SHP77 (cell line): ENCODE measurements at places on chromosomes 5 and 9.

DNA sequence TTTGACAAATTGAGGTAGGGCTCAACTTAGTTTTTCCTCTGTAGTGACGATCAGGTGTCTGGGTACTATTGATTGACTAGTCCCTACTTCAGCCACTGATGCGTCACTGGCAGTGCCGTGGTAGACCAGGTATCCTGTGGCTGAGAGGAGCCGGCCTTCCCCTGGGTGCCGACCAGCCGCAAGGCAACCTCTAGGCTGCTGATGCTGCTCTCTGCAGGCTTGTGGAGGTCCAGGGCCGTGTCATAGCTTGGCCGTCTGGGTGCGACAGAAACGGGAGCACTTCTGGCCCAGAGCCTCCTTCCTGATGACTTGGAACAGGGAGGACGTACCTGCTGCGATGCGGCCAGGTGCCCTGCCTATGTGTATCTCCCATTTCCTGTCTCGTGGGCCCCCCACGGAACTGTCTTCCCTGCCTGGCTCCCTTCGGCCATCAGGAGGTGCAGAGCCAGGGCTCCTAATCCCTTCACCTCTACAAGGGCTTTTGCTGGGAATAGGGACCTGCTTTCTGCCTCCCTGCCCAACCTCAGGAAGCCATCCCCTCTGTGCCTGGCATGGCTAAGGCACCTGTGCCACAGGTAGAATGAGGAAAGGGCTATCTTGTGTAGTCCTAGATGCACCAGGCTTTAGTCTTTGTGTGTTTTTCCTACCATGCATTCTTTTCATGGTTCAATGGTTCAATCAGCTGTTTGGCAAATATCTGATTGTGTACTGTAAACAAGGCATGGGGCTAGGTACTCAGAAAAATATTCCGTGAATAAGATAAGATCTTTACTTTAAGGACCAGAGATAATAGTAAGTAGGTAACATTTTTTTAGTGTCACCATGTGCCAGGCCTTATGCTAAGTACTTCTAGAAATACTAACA is 44.6 kb downstream of the MVB12B start:
- no peak for DNase-seq

GRCh38 chr9:84153885-84154284 is 173.3 kb downstream of the RMI1 start:
- no peak for DNase-seq

GRCh38 chr5:132069561-132069960 is 4.0 kb upstream of the CSF2 start:
- DNase-seq, result no peak

- no peak for DNase-seq
Observed at GRCh38 chr5:84197538-84197937, 187.1 kb downstream of the EDIL3 start.

- DNase-seq, result no peak
Observed at GRCh38 chr9:130054325-130054786, 650 bp downstream of the GPR107 start.

DNA sequence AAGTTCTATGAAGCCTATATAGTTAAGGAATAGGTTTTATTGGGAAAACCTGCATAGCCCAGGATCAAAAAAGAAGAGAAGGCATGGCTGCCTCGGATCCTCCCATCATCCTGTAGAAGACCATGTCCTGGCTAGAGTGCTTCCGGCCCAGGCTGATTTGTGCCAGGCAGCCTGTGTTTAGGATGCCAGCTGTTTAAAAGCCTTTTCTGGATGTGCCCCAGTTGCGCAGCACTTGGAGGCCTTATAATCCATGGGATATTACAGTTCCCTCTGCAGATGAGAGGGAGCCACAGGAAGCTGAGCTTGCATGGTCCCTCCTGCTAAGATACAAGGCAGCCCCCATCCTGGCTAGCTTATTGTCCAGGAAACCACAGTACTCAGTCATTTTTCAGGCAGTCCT is 97.9 kb downstream of the CHSY3 start:
- no peak for DNase-seq

DNA sequence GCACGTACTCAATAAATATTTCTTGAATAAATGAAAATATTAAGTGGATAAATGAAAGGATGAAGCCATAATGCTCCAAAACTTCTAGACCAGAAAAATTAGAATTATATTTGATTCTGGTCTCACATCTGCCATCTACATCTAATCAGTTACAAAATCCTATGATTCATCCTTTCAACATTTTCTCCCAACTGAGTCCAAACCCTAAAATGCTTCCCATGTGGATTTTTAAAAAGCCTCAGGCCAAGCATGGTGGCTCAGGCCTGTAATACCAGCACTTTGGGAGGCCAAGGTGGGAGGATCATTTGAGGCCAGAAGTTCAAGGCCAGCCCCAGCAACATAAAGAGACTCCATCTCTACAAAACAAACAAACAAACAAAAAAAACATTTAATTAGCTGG is 31.6 kb upstream of the FST start:
- DNase-seq, result no peak

- no peak for DNase-seq
Observed at GRCh38 chr5:133381571-133382365, 230.6 kb downstream of the FSTL4 start.

GRCh38 chr5:11075035-11075805 is 314.2 kb upstream of the DAP start:
- DNase-seq, result no peak

GRCh38 chr5:59656351-59657254 is 236.9 kb downstream of the PDE4D start:
- no peak for DNase-seq

- no peak for DNase-seq
Observed at GRCh38 chr5:56647099-56647850, 168.1 kb upstream of the MAP3K1 start.

GRCh38 chr9:126604059-126605055 is 9.4 kb upstream of the LMX1B start:
- DNase-seq, result no peak

GRCh38 chr5:170360709-170361108 is 28.5 kb downstream of the KCNMB1 start:
- no peak for DNase-seq

DNA sequence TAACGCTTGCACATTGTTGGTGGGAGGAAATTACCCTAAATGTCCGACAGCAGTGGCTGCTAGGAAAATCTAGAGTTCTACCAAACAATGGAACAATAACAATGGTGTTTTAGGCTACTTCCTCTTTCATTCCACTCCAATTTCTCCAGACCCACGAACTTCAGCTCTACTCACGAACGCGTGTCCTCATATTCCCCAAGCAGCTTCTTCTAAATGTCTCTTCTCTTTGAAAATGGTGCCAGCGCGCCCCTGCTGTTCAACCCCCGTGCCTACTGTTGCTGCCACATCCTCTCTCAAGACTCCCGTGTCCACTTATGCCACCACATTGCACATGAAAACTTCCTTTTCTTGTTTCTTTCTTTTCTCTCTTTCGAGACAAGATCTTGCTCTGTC is 25.6 kb downstream of the OR2V2 start:
- DNase-seq, result no peak

DNA sequence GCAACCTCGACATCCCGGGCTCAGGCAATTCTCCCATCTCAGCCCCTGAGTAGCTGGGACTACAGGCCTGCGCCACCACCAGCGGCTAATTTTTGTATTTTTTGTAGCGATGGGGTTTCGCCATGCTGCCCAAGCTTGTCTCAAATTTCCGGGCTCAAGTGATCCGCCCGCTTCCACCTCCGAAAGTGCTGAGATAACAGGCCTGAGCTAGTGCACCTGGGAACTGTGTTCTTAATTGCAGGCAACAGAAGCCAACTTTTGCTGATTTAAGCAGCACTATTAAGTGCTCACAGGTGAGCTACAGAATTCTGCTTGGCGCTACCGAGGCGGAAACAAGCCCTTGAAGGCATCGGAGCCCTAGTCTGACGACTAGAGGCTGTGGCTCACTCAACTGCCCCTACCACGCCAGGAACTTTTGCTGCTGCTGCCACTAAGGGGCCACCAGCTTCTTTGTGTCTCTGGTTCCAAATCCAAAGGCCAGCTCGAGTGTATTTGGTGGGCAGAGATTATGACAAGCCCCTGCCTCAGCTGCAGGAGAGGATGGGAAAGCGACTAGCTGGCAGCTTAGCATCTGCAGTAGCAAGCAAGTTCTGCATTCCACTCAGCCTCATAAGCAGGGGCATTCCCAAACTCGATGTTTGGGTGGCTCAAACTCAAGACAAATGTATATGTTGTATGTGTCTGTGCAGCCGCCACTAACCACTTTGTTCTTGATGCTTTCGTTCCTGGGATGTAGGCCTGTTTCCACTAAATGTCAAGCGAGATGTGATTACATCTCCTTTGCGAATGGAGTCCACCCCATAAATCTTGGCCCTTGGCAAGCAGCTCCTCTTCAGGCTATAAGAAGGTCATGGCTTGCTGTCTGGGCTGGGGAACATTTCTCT is 10.6 kb upstream of the HMCN2 start:
- no peak for DNase-seq

GRCh38 chr5:142825378-142826089 is 55.4 kb downstream of the ARHGAP26 start:
- DNase-seq, result no peak

DNA sequence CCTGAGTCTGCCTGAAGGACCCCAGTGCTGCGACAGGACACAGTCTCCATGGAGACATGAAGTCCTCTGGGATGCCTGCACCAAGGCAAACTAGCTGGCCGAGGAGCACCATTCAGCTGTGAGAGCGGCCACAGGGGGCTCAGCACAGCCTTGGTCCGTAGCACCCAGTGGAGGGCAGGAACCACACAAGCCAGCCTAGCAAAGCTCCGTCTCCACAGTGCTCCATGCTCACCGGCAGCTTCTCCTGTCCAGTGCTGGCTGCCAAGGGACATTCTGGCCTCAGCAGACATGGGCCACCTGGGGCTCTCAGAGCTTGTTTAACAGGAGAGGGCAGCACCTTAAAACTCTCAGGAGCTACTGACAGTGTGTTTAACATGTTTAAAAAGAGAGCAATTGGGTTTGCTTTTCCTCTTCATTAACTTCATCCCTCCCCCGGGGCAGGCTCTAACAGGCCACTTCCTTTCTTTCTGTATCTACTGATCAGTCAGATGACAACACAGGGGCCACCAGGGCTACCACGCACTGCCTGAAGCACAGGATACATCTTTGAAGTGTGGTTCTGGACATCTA is 57.0 kb downstream of the SECISBP2 start:
- no peak for DNase-seq

DNA sequence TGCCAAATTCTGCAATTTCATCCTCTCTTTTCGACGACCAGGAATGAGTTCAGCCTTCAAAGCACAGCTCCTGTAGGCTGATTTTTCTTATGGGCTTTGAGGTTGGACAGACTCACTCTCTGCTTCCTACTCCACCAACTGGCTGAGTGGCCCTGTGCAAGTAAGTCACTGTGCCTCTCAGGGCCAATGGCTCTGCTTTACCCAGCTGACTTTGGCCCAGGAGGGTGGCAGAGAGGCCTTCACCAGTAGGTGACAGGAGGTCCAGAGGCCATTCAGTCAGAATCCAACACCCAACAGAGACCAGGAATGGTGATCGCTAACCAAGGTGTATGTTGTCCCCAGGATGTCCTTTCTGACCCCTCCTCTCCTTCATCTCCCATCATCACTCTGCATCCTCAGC is 49.5 kb upstream of the ALDH1B1 start:
- no peak for DNase-seq

DNA sequence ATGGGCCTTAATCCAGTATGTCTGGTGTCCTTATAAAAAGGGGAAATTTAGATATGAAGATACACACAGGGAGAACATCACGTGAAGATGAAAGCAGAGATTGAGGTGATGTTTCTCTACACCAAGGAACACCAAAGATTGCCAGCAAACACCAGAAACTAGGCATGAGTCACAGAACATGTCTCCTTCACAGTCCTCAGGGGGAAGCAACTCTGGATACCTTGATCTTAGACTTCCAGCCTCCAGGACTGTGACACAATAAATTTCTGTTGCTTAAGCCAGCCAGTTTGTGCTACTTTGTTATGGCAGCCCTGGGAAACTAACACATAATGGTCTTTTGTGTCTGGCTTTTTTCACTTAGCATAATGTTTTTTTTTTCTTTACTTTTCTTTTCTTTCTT is 41.2 kb upstream of the STRBP start:
- DNase-seq, result no peak

DNA sequence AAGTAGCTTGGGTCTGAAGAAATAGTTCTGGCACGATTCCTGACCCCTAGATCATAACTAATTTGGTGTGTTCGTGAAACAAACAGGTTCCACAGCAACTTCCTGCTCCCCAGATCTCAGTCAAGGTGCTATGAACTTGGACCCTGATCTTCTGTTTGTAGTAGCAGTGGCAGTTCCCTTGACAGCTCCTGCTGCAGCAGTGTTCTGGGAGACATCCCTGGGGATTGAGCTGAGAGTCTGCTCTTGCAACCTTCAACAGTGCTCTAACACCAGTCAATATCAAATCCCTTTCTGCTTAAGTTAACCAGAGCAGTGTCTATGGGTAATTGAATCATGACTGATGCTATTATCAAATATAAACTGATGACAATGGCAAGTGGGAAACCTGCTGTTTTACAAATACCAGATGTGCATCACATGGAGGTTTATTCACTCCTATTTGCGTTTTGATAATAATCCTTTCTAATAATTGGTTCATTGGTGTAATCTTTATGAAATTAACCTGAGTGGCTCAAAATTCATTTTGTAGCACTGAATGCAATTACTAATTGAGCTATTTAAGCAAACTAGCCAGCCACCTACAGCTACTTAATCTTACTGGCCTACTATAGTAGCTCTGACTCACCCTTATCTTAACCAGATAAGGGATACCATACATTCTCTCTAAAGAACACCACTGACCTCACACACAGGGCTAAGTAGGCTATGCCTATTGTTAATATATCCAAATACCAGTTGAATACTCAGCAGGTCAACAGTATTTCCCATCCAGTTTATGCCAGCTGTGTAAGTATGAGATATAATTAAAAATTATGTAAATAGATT is 21.9 kb downstream of the KDM4C start:
- no peak for DNase-seq

DNA sequence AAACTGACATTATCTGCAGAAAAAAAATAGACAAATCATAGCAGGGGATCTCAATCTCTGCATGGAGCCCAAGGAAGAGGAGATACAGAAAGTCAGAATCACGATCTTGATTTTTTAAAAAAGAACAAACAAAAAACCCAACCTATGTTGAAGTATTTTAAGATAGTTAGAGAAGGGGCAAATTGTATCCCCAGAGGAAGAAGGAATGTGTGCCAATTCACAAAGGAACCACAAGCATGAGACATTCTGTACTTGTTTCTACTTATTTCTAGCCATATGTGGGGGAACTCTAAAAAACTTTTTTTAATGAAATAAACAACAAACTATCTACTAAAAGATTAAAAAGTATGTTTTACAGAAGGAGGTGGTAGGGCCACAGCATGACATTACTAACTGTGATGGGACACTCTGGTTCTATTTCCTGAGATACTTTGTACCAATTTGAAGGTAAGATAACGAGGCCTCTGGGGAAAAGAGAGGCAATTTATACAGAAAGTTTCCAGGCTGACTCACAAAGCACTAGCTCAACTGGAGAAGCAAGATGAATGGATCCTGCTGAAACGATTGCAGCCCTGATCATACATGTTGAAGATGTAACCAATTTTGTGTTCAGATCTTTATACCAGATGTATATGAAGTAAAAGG is 22.5 kb downstream of the RANBP3L start:
- DNase-seq, result no peak

GRCh38 chr9:33202552-33203201 is 35.5 kb upstream of the B4GALT1 start:
- no peak for DNase-seq
